ENCODE measurements at places on chromosomes 5 and 9.

DNA sequence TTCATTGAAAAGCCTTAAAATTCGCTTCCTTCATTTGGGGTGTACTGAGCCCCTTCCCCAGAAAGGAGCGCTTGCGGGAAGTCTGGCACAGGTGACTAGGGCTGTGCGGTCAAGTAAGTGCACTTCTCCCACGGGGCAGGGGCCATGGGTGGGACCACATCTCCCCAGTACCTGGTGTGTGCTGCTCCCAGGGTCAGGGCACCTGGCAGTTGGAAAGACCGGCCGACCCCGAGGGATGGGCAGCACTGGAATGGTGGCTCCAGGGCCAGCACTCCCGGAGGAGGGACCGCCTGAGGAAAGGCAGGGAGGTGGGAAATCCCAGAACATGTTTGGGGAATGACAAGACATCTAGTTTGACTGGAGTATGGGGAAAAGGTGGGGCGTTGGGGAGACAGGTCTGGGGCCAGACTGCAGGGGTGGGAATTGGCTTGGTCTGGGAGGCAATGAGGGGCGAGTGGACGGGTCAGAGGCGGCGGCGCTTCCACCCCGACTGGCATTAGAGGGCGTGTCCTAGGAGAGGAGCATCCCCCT lies 727 bp upstream of the GLIPR2 start:
- DNase-seq, result no peak

- DNase-seq, result no peak
Observed at GRCh38 chr9:127640908-127641545, 28.9 kb downstream of the STXBP1 start.

DNA sequence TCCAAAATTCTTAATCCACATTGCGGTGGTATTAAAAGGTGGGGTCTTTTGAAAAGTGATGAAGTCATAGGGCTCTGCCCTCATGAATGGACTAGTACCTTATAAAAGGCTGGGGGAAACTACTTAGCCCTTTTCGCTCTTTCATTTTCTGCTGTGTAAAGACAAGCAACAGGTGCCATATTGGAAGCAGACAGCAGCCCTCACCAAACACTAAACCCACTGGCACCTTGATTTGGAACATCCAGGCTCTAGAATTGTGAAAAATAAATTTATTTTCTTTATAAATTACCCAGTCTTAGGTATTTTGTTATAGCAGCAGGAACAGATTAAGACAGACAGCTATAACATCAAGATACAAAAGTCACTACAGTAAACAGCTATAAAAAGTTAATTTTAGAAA lies 12.8 kb downstream of the PJA2 start:
- DNase-seq, result no peak

- DNase-seq, result no peak
Observed at GRCh38 chr9:34507966-34508365, 14.8 kb downstream of the ENHO start.

GRCh38 chr5:150674341-150674821 lies 13.3 kb downstream of the MYOZ3 start:
- no peak for DNase-seq

GRCh38 chr5:32687499-32687831 lies 23.7 kb upstream of the NPR3 start:
- DNase-seq, result no peak

DNA sequence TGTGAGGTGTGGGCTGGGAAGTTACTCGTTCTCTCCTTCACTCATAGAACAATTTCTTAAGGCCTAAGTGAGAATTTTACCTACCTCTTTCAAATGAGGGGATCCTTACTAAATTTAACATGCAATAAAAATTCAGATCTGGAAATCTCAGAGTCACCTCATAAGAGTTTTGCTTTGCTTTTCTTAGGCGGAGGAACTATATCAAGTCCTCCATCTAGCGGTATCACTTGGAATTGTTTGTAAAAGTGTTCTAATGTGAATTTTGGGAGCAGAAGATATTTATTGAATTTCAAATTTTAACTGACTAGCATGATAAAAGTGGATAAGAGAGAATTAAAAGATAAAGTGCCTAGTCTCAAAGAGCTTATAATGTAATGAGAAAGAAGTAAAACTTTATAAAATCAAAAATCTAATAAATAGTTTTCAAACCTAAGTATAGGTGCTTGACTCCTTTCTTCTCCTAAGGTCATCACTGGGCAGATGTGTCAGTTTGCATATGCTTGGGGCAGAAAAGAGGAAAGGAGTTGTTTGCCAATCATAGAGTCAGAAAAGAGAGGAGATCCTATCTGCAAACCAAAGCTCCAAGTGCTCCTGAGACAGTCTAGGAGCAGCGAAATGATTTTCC lies 145.7 kb upstream of the DAB2 start:
- DNase-seq, result no peak
